Activated CD8-positive, alpha-beta memory T cell treated with anti-CD3 and anti-CD28 coated beads, Interleukin-2, amount 10 ng/mL, durations not matched to agents 7 days and 5 days (primary cell): ENCODE measurements at places on chromosomes 7 and 10.

DNA sequence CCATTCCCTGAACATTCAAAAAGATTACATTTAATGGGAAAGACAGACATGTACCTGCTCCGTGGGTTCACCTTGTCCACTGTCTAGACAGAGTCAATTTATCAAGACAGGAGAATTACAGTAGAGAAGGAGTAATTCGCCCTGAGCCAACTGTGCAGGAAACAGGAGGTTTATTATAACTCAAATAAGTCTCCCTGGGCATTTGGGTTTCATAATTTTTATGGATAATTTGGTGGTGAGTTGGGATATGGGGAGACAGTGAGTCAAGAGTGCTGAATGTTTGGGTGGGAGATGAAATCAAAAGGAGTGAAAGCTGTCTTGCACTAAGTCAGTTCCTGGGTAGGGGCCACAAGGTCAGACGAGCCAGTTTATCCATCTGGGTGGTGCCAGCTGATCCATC, 165.9 kb upstream of the NAMPT start:
- peaks cover 7% of the 10 kb centered on the region for H3K27me3 ChIP-seq
- no peaks in the 10 kb centered on the region for H3K4me1 ChIP-seq
- no peak overlapping the region for H3K4me3 ChIP-seq
- DNase-seq: no peak
- H3K27ac ChIP-seq: no peak overlapping the region

DNA sequence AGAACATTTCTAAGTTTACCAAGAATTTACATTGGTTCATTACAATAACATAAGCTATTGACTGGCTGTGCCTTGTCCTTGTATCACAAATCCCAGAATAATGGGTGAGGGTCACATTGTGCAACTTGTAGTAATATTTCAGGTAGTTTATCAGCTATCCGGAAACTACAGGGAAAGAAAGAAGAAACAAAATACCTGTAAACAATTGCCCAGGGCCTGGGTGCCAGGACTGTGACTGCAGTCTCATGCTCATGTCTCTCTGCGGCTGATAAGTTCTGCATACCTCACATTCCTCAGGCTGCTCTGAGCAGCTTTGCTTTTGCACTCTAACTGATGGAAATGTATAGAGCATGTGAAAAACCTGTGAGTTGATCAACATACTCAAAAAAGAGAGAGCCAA, 131.8 kb upstream of the TRIM24 start:
- no peak overlapping the region for H3K27ac ChIP-seq
- no peaks in the 10 kb centered on the region for H3K27me3 ChIP-seq
- no peak overlapping the region for H3K4me3 ChIP-seq
- H3K36me3 ChIP-seq: no peaks in the 10 kb centered on the region
- no peaks in the 10 kb centered on the region for H3K4me1 ChIP-seq
- DNase-seq: no peak

DNA sequence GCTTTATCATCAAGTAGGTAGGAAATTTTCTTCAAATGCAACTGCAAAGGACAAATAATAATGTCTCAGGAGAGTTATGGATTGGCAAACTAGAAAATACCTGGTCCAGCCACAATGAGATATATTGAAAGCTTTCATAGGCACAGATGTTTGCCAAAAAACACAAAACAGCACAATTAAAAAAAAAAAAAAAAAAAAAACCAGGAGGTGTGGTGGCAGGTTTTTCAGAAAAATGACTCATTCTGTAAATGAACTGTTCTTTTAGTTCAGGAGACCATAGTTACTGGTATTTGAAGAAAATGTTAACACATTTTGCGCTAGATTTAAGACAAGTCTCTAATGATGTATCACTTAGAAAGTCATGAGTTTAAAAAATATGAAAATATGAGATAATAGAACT, 55.0 kb upstream of the JCAD start:
- DNase-seq: no peak
- H3K27ac ChIP-seq: peak overlapping the region; percentile 0
- H3K4me1 ChIP-seq: peaks cover 18% of the 10 kb centered on the region
- peaks cover 2% of the 10 kb centered on the region for H3K36me3 ChIP-seq
- H3K27me3 ChIP-seq: peaks cover 17% of the 10 kb centered on the region

DNA sequence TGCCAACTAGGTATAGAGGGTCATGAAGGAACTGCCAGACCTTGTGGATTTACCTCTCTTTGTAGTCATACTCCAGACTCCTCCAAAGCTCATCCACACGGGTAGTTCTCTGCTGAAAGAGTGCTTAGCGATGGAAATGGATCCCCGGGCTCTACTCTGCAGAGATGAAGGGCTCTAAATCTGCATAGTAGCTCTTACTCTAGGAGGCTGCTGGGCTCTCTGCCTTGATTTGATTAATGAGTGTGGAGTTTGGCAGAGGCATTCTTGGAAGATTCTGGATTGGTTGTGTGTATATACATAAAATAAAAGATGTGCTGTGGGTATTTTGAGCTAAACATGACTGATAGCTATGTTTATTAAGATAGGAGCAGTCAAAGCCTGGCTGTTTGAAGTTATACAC, 21.3 kb upstream of the CPXM2 start:
- H3K4me3 ChIP-seq: no peak overlapping the region
- DNase-seq: no peak
- H3K27me3 ChIP-seq: no peaks in the 10 kb centered on the region
- H3K36me3 ChIP-seq: no peaks in the 10 kb centered on the region
- H3K27ac ChIP-seq: no peak overlapping the region

DNA sequence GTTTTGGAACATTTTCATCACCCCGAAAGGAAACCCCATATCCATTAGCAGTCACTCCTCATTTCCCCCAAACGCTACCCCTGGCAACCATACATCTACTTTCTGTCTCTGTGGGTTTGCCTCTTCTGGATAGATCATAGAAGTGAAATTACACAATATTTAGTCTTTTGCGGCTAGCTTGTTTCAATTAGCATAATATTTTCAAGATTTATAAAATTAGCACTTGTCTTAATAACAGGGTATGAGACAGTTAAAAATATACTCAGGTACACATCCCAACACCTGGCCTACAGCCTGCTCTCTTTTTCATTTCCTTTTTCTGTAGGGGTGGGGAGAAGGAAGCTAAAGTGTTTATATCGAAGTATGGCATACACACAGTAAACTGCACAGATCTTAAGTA, 81.4 kb upstream of the LRGUK start:
- no peak overlapping the region for H3K4me3 ChIP-seq
- H3K27ac ChIP-seq: no peak overlapping the region
- DNase-seq: no peak
- no peaks in the 10 kb centered on the region for H3K27me3 ChIP-seq
- no peaks in the 10 kb centered on the region for H3K36me3 ChIP-seq

GRCh38 chr10:1411451-1411850, 325.9 kb downstream of the ADARB2 start:
- H3K36me3 ChIP-seq: no peaks in the 10 kb centered on the region
- no peak overlapping the region for H3K27ac ChIP-seq
- no peaks in the 10 kb centered on the region for H3K4me1 ChIP-seq
- no peaks in the 10 kb centered on the region for H3K27me3 ChIP-seq
- no peak overlapping the region for H3K4me3 ChIP-seq

GRCh38 chr7:23349484-23350157, 50.5 kb downstream of the MALSU1 start:
- DNase-seq: no peak
- H3K4me3 ChIP-seq: no peak overlapping the region
- H3K4me1 ChIP-seq: peaks cover 24% of the 10 kb centered on the region

GRCh38 chr10:1102831-1103230, 46.6 kb downstream of the WDR37 start:
- H3K27me3 ChIP-seq: no peaks in the 10 kb centered on the region
- no peak overlapping the region for H3K4me3 ChIP-seq
- H3K4me1 ChIP-seq: peaks cover 7% of the 10 kb centered on the region

GRCh38 chr10:6719561-6719960, 139.5 kb upstream of the PRKCQ start:
- H3K27me3 ChIP-seq: peaks cover 62% of the 10 kb centered on the region
- DNase-seq: no peak
- H3K4me3 ChIP-seq: no peak overlapping the region
- peaks cover 3% of the 10 kb centered on the region for H3K4me1 ChIP-seq

DNA sequence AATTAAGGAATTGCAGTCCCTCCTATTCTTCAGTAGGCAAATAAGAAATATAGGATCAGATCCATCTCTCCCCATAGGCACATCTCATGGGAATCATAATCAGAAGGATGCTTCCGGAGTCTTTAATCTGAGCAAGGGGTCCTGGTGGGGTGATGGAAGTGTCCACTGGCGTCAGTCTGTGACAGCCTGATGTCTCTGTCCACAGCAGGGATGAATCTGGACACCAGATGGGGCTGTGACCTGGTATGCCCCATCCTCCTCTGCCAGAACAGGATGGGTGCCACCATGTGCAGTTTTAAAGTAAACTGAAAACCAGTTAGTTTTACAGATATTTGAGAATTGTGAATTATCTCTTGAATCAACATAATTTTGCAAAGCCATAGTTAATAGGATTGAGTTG, 148.7 kb downstream of the C1GALT1 start:
- H3K4me3 ChIP-seq: no peak overlapping the region
- no peak overlapping the region for H3K27ac ChIP-seq
- no peak for DNase-seq
- no peaks in the 10 kb centered on the region for H3K36me3 ChIP-seq

DNA sequence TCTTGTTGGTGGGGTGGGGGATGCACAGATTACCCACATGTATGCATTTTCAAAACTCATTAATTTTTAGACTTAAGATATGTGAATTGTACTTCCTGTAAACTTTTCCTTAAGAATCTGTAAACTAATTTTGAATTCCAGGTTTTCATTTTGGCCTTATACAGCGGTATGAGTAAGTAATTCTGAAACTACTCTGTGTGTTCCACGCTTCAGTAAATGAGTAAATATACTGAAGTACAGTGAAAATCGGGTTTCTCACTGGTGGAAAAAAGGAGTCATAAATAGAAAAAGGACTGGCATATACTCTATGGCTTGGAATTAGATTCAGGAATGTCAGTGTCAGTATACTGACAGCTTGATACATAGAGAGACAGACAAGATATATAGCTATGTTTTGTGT, 72.8 kb downstream of the CTTNBP2 start:
- H3K27me3 ChIP-seq: no peaks in the 10 kb centered on the region
- no peak overlapping the region for H3K4me3 ChIP-seq
- H3K27ac ChIP-seq: no peak overlapping the region
- H3K36me3 ChIP-seq: no peaks in the 10 kb centered on the region
- no peak for DNase-seq
